Stimulated activated CD4-positive, alpha-beta T cell treated with anti-CD3 and anti-CD28 coated beads, Interleukin-1b, Interleukin-23, amount 100 ng/mL, for 24 hours (primary cell): ENCODE measurements at places on chromosomes 13 and 19.
A peak's percentile ranks its signal among the peaks of the same experiment; 100 is the strongest.

- DNase-seq = no peak
These were observed 3.2 kb downstream of the SYT3 start for GRCh38 chr19:50636317-50637085.

DNA sequence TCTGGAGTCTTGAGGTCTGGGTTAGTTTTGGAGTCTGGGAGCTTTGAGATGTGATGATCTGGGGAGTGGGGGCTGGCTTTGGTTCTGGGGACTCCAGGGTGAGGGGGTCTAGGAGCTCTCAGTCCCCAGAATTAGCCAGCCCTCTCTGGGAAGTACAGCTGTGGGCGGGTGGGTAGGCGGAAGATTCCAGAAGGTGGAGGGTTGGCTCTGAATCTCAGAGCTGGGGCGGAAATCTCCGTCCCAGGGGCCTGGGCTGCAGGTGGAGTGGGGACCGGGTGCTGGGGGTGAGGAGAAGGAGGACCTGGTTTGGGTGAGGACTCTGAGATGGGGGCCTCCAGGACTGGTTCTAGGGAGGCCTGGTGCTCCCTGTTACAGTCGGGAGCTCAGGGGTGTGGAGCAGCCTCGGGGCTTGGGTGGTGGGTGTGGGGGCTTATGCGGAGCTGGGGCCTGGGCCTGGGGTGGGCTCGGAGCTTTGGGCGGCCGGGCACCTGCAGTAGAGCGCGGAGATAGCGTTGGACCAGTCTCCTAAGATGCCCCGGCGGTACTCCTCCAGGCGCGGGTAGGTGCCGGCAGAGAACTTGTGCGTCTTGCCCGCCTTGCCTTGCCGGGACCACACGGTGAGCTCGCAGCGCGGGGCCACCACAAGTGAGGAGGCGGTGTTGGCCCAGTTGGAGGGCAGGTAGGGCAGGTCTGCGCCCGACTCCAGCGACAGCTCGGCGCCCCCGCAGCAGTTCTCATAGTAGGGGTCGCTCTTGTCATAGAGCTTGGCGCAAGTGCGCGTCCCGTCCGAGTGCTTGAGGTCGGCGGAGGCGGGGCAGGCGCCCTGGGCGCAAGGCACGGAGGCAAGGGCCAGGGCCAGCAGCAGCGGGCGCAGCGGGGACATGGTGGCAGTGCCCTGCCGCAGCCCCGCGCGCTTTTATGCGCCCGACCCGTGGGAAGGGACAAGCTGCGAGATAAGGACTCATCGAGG lies at the start of gene SYCN:
Gene SYCN (minus strand): TSS at position 892 of the 970 bp plus-strand sequence. CDS start 9 bp downstream, at position 883.
- DNase-seq = no peak

GRCh38 chr19:55384131-55384919 lies at the start of gene TMEM238:
TSS of gene TMEM238 (minus strand) at chr19:55384292. CDS start at chr19:55384259, 33 bp downstream.
- no peak for DNase-seq

DNA sequence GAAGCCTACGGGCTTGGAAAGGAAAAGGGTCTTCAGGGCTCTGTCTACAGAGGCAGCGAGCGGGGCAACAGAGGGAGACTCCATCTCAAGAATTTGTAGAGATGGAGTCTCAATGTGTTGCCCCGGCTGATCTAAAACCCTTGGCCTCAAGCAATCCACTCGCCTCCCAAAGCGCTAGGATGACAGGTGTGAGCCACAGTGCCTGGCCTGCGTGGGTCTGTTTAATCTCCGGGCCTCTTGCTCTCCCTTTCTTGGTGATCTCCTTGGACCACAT lies 8.1 kb downstream of the RPS9 start:
- no peak for DNase-seq

- no peak for DNase-seq
These were observed 20.1 kb upstream of the N4BP2L1 start for GRCh38 chr13:32447894-32448623.

DNA sequence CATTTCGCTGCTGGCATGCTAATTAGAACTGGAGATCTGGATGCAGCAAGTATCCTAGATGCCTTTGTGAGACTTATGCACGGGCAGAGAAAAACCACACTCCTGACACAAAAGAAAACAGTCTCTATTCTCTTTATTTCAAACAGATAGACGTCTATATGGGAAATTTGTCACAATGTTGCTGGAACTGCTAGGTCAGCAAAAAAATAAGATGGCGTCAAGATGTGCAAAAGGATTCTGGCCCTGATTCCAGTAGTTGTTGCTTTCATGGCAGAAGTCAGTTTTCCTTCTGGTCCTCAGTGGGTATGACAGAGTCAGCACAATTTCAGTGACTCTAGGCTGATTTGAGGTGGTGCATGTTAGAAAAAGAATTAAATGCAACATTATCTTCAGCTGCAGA lies 1068.0 kb downstream of the SLITRK5 start:
- DNase-seq = no peak

DNA sequence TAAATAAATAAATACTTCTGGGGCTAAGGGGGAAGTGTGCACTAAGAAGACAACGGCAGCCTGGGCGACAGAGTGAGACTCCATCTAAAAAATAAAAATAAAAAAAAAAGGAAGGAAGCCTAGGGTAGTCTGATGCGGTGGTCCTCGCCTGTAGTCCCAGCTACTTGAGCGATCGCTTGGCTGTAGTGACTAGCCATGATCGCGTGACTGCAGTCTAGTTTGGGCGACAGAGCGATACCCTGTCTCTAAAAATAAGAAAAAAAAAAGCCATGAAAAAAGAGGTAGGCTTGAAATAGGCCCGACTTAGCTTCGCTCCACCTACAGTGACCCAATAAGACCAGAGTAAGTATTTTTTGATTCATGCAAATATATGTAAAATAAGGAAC lies 661 bp upstream of the BABAM1 start:
- DNase-seq = no peak

GRCh38 chr19:13788991-13789390 lies 6.3 kb upstream of the ZSWIM4 start:
- no peak for DNase-seq

DNA sequence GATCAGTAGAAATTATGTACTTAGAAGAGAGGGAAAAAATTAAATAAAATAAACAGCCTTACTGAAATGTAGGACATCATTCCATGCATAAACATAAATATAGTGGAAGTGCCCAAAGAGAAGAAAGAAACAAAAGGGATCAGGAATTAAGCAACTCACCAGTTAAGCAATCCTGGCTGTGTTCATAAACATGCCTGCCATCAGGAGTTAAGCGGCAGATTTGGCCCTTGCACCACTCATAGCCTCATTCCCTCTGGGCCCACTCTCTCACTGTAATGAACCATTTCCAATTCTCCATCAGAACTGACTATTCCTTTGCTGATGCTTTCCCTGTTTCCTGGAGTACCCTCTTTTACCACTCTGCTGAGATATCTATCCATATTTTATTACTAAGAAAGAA lies 281.4 kb downstream of the LHFPL6 start:
- no peak for DNase-seq

DNA sequence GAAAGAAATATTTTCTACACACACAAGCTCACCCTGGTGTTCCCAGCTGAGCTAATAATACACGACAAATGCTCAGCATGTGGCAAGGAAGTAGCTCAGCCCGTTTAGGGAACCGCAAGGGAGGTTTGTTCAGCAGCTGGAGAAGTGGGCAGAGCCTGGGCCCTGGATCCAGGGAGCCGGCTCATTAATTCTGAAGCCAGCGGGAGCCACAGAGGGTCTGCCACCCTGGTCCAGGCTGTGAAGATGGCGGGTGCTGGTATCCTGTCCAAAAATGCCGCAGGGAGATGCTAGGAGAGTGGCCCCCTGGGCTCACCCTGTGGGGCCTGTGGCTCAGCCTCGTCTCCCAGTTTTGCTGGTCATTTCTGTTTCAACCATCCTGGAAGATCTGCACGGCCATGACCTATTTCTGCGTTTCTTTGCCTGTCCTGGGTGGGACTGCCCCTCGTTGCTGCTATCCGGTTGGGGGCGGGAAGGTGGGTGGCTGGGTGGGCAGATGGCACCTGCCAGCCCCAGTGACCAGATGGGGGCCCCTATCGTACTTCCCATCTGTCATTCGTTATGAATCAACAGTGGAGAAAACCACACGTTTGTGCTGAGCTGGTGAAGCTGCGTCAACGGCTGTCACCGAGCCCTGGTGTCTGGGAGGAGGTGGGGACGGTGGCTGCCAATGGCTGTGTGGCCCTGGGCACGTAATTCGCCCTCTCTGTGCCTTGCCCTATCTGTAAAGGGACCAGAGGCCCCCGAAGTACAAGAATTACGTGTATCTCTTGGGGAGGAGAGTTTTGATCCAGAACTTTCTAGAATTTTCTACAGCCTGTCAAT lies 2.7 kb upstream of the GNA15 start:
- DNase-seq = peak; percentile 63

DNA sequence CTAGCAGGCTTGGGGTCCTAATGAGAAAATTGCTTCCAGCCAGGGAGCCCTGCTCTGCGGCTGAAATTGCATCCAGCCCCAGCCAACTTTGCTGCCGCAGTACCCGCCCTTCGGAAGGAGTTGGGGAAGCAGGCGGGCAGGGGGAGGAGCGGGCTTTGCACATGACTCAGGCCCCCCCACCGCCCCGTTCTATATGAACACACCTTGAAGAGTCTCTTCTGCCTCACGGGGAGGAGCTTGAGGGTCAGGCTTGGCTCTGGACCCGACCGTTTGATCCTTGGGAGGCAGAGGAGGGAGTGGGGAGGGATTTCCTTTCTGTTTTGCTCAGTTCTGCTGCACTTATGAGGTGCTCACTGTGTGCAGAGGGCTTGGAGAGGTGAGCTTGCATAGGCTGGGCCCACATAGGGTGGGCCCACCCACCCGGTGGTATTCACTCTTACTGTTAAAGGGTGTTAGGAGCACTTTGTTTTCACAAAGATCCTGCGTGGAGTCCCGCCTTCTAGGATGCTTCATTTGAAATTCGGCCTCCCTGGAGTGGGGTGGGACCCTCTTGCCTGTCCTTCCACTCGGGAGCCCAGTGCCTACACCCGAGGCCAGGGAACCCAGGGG lies 46.5 kb downstream of the LYL1 start:
- DNase-seq = no peak

- no peak for DNase-seq
These were observed 1.3 kb downstream of the BICRA start for GRCh38 chr19:47609906-47610894.
